ENCODE measurements at places on chromosomes 5 and 9.
A peak's percentile ranks its signal among the peaks of the same experiment; 100 is the strongest.

DNA sequence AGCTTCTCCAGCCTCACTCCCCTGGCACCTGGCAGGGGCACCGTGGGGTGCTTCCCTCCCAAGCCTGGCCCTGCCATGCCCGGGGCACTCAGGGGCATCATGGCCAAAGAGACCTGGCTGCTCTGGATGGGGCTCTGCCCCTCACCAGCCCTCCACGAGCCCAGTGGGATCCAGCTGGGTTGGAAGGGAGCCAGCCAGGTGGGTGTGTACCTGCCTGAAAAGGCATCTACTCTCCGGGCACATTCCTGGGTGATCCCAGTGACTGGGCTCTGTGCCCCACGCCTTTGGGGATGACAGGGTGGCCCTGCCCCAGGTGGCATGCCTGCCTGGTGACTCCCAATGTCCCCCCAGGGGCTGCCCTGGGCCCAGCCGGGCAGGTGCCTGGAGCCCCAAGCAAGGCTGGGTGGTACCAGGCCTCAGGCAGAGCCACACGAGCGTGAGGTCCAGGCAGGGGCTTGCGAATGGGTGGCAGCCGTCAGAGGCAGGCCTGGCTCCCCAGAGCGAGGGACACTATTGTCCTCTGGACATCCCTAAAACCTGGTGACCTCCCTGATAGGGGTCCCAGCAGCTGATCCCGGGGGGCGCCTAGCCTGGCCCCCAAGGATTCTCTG lies 777 bp downstream of the GPSM1 start:
- DNase-seq: no peak

DNA sequence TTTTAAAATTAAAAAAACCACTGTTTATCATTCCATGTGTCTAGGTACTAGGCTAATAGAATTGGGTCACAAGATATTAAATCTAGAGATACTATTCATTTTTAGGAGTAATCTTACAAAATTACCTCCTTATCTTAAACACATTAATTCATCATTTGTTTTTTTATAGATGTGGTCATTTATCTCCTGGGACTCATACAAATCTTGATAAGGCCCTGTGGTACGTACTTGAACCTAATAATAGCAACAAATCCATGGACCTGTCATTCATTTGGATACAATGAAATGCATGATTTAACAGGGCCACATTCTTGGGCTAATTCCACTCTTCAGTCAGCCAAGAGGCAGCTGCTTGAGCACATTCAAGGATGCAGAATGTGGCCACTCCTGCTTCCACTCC lies 66.4 kb upstream of the MARCHF11 start:
- DNase-seq: no peak

- peak; percentile 92 for DNase-seq
Observed at GRCh38 chr5:138654281-138654867, 79.2 kb upstream of the HSPA9 start.

DNA sequence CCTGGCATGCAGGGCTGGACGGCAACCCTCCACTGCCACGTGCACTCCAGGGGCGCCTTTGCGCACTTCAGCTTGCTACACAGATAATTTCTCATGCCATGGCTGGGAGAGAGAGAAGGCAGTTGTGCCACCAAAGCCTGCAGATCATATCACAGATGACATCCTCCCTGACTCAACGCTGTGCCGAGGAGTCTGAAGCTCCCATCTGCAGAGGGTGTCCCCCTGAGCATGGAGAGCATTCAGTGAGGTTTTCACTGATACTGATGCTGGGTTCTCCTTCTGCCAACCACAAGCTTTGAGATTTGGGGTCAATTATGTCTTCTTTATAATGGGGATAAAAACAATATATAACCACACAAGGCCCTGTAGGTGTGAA lies 607.4 kb upstream of the ADAMTS16 start:
- DNase-seq: no peak

- DNase-seq: peak; percentile 42
Observed at GRCh38 chr5:58261605-58262004, 198.3 kb downstream of the PLK2 start.

DNA sequence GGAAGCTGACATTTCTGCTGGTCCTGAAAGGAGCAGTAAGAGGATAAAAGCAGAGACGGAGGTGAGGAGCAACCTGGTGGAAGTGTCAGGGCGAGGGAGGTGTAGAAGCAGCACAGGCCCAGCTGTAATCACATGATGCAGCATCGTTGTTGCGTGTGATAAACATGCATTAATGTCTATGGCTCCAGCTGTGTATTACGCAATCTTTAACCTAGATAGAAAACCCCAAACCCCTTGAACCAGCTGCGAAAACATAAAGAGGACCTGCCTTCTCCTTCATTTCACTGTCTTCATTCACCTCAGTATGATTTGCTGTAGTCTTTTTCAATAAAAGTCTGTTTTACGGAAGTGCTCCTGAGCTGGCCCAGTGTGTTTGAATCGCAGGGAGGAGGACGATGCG lies 162.9 kb downstream of the NTRK2 start:
- no peak for DNase-seq

GRCh38 chr9:20980832-20981455 lies 50.5 kb downstream of the HACD4 start:
- DNase-seq: peak; percentile 44

DNA sequence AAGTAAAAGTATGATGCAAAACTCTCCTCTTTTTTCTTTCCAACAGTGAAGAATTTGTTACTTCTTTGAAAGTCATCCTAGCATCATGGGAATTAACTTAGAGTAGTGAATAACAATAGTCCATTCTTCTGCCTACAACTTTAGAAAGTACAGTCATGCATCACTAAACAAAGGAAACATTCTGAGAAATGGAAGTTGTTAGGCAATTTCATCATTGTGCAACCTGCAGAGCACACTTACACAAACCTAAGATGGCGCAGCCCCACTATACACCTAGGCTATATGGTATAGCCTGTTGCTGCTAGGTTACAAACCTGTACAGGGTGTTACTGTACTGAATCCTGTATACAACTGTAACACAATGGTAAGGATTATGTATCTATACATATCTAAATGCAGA lies 1209.3 kb upstream of the C9orf72 start:
- DNase-seq: no peak

DNA sequence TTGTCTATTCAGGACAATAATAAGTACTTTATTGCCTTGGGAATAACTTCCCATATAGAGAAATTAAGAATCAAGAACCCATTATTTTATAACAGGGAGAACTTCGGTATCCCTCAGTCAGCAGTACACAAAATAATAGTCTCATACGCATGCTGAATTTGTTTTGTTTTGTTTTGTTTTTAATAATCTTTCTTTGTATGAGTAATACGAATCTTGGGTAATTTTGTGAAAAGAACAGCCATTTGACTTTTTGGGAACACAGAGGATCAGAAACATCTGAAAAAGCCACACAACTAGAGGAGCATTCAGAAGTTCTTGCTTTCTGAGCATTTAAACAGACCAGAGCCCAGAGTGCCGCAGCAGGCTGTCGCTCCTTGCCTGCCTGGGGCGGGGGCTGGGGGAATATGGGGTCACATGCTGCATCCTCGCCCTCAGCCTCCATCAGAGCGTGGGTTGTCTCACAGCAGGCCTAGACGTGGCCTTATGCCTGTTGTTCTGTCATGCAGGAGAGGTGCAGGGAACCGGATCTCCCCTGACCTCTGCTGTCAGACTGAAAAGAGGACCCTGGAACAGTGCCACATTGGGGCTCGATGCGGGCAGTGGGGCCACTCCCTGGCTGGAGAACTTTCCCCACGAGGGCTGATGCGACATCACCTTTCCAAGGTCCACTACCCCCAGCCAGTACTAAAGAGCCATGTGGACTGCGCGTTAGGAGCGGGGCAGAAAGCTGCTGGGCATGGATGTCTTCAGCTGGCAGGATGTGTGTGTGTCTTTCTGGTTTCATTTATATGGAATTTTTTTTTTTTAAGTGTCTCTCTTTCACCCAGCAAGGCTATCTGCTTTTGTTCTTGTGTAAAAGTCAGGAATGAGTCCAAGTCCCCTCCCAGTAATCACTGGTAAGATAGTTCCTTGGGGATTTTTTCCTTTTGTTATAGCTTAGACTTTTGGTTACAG lies 133.4 kb upstream of the OTULINL start:
- DNase-seq: peak; percentile 55

GRCh38 chr5:15373151-15373550 lies 126.8 kb upstream of the FBXL7 start:
- no peak for DNase-seq

DNA sequence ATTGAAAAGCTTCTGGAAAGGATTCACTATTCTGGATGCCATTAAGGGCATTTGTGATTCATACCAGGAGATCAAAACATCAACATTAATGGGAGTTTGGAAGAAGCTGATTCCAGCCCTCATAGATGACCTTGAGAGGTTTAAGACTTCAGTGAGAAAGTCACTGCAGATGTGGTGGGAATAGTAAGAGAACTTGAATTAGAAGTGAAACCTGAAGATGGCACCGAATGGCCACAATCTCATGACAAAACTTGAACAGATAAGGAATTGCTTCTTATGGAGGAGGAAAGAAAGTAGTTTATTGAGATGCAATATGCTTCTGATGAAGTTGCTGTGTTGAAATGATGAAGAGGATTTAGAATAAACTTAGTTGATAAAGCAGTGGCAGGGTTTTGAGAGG lies 254.6 kb upstream of the SLC24A2 start:
- no peak for DNase-seq

GRCh38 chr5:34551911-34552433 lies 104.2 kb upstream of the RAI14 start:
- no peak for DNase-seq

DNA sequence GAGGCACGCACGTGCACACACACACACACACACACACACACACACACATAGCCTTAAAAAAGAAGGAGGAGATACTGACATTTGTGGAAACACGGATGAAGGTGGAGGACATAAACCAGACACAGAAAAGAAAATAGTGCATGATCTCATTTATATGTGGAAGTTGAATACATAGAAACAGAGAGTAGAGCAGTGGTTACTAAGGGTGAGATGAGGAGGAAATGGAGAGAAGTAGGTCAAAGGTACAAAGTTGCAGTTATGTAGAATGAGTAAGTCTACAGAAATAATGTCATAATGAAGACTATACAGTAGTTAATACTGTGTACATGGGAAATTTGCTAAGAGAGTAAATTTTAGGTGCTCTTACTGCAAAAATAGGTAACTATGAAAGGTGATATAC lies 412.2 kb upstream of the CDH9 start:
- no peak for DNase-seq

- no peak for DNase-seq
Observed at GRCh38 chr9:33029231-33029786, 4.2 kb downstream of the DNAJA1 start.

DNA sequence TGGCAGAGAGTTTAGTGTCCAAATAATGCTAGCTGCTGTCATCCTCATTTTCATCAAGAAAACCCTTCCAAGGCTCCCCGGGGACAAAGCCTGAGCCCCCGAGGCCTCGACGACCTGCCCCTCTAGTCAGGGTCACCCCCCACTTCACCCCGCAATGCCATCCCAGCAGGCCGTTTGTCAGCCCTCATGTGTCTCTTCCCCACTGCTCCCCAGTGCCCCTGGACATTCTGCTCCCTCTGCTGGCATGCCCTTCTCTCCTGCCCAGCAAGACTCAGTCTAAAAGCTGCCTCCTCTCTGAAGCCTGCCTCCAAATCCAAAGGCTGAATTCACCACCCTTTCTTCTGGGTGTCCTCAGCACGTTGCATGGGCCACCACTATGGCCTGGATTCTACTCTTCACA lies 59.3 kb downstream of the PAX5 start:
- no peak for DNase-seq

GRCh38 chr5:131637694-131638093 lies 2.7 kb upstream of the RAPGEF6 start:
- DNase-seq: no peak

DNA sequence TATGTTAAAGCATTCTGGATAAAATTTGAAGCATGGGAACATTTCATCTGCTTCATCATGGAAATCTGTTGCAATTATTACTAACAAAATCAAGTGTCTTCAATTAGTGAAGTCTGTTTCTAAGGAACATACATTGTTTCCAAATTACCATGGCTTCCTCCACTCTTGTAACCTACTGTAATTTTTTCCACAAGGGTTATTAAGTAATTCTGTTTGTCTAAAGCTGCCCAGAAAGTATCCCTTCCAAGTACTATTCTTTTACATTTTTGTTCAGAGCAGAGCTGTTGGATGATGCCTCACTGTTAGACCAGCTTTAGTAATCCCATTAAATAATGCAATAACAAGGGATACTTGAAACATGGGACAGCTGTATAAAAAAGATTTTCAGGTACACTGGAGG lies 483.5 kb upstream of the CD180 start:
- no peak for DNase-seq

GRCh38 chr5:147427521-147428401 lies 82.1 kb downstream of the DPYSL3 start:
- DNase-seq: no peak

GRCh38 chr5:67353500-67354450 lies 157.2 kb upstream of the CD180 start:
- no peak for DNase-seq

- DNase-seq: no peak
Observed at GRCh38 chr5:88722546-88723073, 160.4 kb downstream of the MEF2C start.

- no peak for DNase-seq
Observed at GRCh38 chr5:119080936-119081335, 10.0 kb downstream of the DMXL1 start.

Measured in A172 (cell line).